ENCODE measurements at places on chromosomes 1 and 21.

- no peak for DNase-seq
These were observed 121.8 kb downstream of the EPHB2 start for GRCh38 chr1:22832414-22832786.

DNA sequence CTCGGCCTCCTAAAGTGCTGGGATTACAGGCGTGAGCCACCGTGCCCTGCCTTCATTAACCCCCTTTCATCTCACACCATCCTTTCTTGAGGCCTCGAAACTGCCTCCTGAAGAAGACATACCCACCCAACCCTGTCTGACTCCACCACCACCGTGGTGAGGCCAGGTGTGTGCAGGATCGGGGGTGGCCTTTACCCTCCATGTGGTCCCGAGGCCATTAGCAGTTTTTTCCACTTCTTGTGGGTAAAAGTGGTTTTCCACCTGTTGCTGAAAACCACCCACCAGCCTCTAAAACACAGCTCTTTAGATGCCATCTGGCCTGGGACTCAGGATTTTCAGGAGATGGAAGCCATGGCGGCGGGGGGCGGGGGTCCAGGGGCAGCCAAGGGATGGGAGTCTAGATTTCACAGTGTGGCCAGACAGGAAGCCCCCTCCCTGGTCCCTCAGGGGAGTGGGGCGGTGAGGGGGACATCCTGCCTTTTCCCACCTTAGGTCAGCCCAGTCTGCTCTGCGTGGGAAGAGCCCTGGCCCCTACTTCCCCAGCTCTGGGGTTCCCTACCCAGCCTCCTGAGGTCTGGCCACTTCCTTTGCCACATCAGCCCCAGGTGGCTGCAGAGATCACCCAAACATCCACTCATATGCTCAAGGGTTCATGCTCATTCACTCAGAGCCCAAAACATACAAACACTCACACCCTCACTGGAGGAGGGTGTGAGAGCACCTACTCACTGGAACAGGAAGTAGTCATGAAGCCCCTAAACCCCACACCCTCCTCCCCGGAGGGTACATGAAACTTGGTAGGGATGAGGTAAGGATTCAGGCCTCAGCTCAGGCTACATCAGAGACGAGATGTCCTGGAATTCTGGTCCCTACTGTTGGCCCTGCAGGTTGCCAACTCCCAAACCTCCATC, 2.3 kb downstream of the FGR start:
- DNase-seq: no peak

GRCh38 chr1:205237526-205238484, 10.1 kb downstream of the TMCC2 start:
- no peak for DNase-seq

DNA sequence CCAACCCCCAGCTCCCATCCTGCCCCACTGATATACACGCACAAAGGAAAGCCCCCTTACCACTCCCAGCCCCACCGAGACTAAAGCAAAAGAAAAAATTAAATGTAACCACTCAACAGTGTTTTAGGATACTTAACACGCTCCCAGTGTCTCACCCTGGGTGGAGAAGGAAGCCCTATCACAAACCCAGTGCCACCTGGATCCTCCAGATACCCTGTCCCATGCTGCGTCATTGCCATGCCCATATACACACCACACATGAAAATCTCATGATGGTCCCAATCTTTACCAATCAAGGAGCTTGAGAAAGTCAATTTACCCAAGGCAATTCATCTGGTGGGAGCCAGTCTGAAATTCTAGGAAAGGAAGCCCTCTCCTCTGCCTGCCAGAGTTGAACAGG, 11.2 kb downstream of the KIAA1614 start:
- no peak for DNase-seq

DNA sequence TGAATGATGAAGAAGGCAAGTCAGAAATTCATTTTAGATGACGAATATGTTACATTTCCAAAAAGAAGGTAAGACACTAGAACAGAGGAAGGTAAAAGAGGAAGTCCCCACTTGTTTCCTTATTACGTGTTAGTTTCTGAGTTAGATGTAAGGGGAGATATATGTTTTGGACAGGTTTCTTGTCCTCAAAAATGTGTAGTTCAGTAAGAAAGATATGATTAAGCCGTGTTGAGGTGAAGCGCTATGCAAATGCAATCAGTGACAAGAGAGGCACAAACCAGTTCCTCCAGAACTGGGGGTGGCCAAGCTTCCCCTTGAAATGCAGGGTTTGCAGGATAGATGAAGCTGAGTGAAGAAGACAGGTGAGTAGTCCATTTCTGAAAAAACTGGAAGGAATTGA, 293.3 kb upstream of the RUNX1 start:
- no peak for DNase-seq

GRCh38 chr1:37905727-37906126, 41.1 kb downstream of the INPP5B start:
- no peak for DNase-seq

DNA sequence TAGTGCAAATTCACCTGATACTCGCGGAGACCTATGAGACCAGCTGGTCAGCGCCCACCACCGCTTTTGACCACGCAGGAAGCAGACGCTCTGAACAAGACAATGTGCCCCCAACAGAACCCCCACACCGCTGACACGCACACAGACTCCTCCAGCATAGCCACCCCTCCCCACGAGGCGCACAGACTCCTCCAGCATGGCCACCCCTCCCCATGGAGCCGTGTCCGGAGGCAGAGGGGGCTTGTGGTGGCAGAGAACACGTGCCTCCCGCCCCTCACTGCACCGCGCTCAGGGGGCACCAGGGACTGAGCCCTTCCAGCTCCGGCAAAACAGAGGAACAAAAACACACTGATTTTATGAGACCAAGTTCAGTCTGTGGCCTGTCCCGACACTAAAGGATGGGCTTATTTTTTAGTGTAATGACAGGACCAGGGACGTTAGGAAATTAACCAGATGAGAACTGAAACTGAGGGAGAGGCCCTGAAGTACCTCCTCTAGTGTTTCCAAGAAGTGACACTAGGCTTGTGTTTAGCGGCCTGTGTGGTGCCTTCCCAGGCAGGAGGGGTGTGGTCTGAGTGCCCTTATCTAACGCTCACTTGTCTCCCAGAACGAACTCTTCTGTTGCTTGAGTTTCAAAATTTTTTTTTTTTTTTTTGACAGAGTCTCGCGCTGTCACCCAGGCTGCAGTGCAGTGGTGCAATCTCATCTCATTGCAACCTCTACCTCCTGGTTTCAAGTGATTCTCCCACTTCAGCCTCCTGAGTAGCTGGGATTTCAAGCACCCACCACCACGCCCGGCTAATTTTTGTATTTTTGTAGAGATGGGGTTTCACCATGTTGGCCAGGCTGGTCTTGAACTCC, 10.0 kb upstream of the AGPAT3 start:
- no peak for DNase-seq

DNA sequence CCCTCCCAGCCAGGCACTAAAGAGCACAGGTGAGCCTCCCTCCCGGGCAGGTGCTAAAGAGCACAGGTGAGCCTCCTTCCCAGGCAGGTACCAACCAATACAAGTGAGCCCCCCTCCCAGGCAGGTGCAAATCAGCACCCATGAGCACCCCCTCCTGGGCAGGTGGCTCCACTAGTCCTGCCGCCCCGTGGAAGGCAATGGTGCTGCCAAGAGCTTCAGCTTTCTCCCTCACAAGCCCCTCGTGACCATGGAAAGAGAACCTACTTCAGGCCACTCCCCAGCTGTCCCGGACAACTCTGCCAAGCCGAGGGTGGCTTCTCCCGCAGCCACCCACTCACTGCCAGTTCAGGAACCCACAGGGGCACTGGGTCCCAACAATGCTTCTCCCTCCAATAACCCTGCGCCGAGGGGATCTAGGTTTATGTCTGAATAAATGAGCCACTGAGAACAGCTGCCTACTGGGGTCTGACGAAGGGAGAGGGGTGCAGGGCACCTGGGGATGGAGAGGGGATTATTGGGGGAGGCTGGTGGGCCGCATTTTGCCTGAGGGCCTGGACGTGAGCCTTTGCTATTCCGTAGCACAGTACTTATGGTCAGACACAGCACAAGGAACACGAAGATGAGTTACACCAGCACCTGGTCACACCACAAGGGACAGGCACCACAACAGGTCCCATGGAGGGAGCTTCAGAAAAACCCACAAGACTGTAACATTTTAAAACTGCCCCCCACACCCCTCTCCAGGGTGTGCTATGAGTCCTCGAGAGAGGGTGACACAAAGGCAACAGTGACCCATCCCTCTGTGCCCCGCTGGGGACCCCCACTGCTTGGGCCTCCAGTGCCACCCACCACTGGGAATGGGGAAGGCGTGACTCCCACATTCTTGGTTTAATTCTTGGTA, 46.3 kb downstream of the PRDM15 start:
- DNase-seq: no peak

- DNase-seq: no peak
These were observed 198.9 kb downstream of the LRRC7 start for GRCh38 chr1:69766431-69767180.

- peak; percentile 52 for DNase-seq
These were observed 95.6 kb upstream of the KCNK1 start for GRCh38 chr1:233518344-233518743.

DNA sequence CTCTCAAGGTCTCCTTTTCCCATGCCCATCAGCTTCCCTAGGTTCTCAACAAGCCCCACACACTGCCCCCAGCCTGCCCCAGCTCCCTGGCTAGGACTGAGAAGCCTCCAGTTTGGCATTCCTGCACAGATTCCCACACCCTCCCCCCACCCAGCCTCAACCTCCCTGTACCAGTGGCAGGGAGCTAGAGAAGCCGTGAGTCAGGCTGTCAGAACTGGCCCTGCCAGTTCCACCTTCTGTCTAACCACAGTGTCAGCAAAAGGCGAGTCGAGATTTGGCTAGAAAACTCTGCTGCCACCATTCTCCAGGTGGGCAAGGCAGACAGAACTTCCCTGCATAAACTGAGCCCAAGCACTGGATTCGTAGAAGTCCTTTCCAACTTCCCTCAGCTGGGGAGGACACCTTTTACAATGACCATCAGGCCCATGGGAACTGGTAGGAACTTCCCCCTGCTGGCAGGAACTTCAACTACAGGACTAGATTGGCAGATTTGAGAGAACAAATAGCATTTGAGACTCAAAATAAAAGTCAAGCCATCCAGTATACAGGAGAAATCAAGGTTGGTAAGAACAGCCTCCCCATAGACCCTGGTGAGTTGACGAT, 31.0 kb downstream of the TNNT2 start:
- peak; percentile 81 for DNase-seq

GRCh38 chr1:92323473-92324453, 24.9 kb downstream of the RPAP2 start:
- no peak for DNase-seq

DNA sequence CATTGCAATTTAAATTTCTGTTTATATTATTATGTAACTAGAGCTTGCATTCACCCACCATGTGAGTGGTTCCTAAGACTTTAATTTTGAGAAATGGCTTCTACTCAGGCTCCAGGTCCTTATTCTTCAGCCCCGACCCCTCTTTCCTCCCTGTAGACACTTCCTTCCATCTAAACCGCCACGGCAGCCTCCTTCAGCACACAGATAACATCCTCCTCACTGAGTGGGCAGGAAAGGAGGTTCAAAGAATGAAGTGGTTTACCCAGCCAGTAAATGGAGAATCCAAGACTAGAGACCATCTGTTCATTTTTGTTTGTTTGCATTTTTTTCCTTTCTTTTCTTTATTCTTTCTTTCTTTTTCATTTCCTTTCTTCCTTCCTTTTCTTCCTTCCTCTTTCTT, 37.1 kb upstream of the SOD1 start:
- DNase-seq: no peak

DNA sequence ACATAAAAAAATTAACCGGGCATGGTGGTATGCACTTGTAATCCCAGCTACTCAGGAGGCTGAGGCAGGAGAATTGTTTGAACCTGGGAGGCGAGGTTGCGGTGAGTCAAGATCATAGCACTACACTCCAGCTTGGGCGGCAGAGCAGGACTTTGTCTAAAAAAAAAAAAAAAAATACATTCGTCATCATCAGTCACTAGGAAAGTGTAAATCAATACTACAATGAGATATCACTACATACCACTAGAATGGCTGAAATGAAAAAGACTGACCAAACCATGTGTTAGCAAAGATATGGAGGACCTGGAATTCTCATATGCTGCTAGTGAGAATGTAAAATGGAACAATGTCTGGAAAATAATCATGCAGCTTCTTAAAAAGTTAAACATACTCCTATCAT, 9.3 kb downstream of the SPATA45 start:
- no peak for DNase-seq

DNA sequence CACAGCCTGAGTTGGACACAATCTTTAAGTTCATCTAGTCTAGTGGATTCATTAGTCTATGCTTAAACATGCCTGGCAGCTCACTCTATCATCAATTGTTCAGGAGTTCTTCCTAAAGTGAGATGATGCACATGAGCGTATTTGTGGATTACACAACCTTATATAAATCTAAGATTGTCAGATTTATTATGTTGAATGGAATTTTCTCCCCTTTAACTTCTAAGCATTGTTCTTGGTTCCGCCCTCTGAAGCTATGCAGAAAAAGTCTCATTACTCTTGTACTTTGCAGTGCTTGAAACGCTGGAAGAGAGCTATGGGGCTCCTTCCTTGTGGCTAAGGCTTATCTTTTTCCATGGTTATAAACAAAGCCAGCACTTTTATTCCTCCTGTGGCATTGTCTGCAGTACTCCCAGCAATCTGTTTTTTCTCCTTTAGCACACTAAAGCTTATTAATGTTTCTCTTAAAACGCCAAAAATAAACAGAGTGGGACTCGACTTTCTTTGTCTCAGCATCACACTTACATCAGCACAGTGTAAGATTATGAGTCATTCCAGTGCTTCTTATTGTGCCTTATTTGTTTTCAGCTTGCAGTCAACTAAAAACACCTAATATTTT, 316.8 kb upstream of the CAMK1G start:
- DNase-seq: no peak

GRCh38 chr1:82125119-82125518, 324.4 kb downstream of the ADGRL2 start:
- DNase-seq: peak; percentile 28

- DNase-seq: no peak
These were observed 78.6 kb downstream of the NME7 start for GRCh38 chr1:169289016-169289415.

DNA sequence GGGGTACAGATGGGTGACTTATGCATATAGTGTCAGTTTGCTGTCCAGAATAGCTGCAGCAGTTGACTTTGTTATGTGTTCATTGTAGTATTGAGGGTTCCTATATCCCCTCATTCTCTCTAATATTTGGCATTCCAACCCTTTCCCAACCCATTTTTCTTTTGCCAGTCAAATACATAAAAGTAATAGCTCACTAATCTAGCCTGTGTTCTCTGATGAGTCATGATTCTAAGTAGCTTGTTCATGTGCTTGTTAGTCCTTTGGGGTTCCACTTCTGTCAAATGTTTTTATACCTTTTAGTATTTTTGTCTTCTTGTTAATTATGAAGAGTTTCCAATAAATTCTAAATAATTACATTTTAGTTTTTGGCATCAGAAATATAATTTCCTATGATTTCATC, 99.2 kb upstream of the MROH9 start:
- DNase-seq: no peak

GRCh38 chr1:109235137-109235536, 14.2 kb upstream of the CELSR2 start:
- DNase-seq: no peak

- DNase-seq: no peak
These were observed 62.6 kb downstream of the ZBTB18 start for GRCh38 chr1:244113532-244114320.

DNA sequence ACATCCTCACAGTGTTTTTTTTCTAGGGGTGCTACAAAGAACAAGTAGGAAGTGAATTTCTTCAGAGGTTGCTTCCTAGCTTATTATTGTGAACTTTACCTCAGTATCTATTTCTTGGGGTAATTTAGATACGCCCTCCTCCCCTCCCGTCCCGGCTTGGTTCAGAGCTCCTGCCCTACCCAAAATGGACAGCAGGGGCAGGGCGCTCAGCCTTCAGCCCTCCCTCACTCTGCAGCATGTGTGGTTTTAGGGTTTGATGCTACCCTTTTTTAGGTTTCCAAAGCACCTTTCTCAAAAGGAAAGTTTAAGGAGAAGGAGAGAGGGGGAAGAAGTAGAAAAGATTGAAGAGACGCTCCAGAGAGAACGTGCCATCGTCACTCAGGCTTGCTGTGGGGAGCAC, 16.9 kb upstream of the POGK start:
- DNase-seq: no peak
